ENCODE measurements at places on chromosomes 12 and 14.

DNA sequence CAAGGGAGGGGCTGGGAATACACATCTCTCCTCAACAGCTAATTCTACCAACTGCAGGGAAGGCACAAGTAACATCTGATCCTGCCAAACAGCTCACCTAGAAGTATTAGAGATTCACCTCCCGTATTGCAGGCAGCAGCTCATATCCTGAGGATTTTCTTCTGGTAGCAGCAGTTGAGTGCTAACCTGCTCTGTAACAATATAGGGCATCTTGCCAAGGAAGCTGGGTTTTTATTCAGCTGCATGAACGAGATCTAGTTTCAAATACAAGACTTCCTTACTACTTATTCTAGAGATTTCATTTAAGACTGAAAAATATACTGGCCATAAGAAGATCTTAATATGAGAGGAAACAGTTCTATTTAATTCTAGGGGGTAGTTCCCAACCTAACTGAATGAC, 261.4 kb upstream of the USP15 start:
- no peak for DNase-seq

DNA sequence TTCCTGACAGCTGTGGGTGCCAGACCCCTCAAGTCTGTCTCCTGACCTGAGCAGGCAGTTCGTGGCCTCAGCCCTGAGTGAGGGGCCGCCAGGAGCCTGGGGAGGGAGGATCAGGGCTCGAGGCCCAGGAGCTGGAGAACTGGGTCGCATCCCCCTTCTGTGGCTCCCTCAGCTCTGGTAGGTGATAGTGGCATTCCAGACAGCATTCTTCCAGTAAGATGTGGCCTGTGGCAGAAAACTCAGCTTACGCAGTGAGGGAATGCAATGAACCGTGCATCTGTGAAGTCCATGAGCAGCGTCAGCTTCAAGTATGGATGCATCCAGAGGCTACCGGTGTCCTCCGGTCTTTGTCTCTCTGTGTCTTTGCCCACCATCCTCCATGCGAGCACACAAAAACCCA, 28.4 kb upstream of the FBRSL1 start:
- DNase-seq = no peak

GRCh38 chr12:112546996-112547395, 128.2 kb downstream of the PTPN11 start:
- DNase-seq = no peak

DNA sequence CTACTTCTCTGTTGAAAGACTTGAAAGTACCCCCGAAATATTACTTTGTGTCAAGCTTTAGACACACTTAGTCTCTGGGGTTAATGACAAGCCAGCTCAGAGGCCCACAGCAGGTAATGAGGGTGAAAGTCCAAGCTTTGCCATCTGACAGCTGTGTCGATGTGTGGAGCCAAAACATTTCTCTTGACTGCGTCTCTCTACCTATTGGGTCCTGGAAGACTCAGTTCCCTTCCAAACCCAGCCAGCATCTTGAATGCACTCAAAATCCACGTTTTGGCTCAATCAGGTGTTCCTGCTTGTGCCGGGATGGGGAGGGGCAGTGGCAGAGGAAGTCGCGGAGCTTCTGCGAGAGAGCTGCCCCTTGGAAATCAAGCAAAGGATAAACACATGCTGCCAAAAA, 3.2 kb downstream of the PLXNC1 start:
- no peak for DNase-seq

DNA sequence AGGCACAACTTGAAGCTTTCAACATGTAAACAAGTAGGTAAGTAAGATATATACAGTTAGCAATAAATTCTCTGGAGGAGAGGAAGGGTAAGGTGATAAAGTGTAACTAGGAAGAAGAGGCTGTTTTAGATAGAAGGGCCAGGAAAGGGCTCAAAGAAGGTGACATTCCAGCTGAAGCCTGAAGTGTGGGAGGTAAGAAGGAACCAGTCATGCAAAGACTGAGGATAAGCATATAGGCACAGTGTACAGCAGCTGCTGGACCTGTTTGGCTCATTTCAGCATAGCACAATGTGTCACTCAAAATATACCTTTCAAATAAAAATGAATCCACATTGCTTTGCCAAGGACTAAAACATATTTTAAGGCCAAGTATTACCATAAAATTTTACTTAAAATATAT, 28.6 kb upstream of the ARL1 start:
- no peak for DNase-seq

DNA sequence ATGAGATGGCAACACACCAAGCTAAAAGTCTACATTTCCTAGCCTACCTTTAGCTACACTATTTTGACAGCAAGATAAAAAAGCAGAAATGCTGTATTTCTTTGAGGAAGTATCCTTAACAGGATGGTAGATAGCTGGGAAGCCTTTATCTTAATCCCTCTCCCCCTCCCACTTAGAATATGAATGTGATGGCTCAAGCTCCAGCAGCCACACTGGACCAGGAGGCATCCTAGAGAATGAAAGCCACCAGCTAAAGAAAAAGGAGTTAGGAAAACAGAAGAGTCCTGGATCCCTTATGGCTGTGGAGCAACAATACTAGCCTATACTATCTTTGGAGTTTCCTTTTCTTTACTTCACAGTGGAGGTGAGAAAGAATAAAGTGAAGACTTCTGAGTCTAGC, 15.1 kb downstream of the NAP1L1 start:
- DNase-seq = no peak

- peak; percentile 27 for DNase-seq
Observed at GRCh38 chr12:21559855-21560569, 33.9 kb downstream of the SPX start.

DNA sequence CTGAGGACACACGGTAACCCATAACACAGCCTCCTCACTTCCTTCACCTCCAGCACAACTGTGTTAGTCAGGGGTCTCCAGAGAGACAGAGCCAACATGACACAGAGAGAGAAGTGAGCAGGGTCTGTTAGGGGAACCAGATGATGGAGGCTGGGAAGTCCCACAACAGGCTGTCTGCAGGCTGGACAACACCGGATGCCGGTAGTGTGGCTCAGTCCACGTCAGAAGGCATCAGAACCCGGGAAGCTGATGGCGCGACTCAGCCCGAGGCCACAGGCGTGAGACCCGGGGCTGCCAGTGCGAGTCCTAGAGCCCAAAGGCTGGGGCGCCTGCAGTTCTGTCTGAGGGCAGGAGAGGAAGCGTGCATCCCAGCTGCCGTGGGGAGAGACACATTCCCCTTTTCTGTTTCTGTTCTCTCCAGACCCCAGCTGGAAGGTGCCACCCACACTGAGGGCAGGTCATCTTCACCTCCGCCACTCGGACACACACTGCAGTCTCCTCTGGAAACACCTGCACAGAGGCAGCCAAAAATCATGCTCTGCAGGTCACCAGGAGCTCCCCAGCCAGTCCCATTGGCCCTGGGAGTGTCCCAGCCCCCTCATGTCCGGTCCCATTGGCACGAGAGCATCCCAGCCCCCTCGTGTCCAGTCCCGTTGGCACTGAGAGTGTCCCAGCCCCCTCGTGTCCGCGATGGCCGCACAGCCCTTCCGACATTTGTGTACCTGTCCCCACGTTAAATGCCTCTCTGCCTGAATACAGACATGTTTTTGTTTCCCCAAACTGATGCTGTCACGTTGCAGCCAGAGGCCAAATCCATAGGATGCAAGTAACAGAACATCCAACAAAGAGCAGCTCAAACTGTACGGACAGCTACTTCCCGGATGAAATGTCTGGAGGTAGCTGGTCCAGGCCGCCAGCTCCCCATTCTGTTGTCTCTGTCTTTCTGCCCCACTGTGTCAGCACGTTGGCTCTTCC, 7.9 kb upstream of the FBRSL1 start:
- DNase-seq = no peak

GRCh38 chr12:4653257-4653656, 4.3 kb downstream of the NDUFA9 start:
- DNase-seq = peak; percentile 13

DNA sequence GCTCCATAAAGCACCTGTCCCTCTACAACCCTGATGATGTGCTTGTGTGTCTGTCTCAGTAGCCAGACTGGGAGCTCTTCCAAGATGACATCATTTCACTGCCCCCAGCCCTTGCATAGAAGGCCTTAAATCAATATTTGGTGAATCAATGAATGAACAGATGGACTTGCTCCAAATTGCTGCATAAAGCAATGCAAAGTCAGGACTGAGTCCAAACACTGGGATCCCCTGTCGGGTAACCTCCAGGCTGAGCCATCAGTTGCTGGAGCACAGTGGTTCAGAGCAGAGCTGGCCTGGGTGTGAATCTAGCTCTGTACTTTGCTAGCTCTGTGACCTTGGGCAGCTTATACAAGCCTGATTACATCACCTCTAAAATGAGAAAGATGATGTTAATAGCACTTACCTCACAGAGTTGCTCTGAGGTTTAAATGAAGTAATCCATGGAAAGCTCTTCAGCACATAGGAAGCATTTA, 120.3 kb upstream of the VASH1 start:
- DNase-seq = no peak
